A549 treated with Mapracorat at 1 μM for 4 hours (cell line): ENCODE measurements at places on chromosomes 13 and 19. TPM values are rescaled to one million over a fixed set of nuclear protein-coding genes. Genes with fewer than 3 reads are reported as not detected.

ZNF569 gene
- 3.9 to 5.7 TPM (median 5.1 TPM) in 5 replicates for total RNA-seq

NLRP7 gene
- not detected in 5 replicates for total RNA-seq

UFM1 gene
- 23.5 to 31.1 TPM (median 24.5 TPM) in 5 replicates for total RNA-seq

HSH2D gene
- total RNA-seq: 0.08 to 0.12 TPM (median 0.09 TPM) in 3 of 5 replicates, not detected in the others

ZNF799 gene
- 0.83 to 1.8 TPM (median 1.5 TPM) in 5 replicates for total RNA-seq

ANKLE1 gene
- total RNA-seq: 0.22 to 0.56 TPM (median 0.35 TPM) in 5 replicates

AMER2 gene
- not detected in 5 replicates for total RNA-seq

ANGPTL4 gene
- 508 to 697 TPM (median 629 TPM) in 5 replicates for total RNA-seq
